ENCODE measurements at places on chromosomes 2 and 18. TPM values are rescaled to one million over a fixed set of nuclear protein-coding genes. Genes with fewer than 3 reads are reported as not detected.

GRCh38 chr2:186584053-186584452, 5.8 kb upstream of the ITGAV start:
- DNase-seq: no peak

- DNase-seq: no peak
Measured at GRCh38 chr2:175154661-175155082, 13.3 kb downstream of the ATF2 start.

DNA sequence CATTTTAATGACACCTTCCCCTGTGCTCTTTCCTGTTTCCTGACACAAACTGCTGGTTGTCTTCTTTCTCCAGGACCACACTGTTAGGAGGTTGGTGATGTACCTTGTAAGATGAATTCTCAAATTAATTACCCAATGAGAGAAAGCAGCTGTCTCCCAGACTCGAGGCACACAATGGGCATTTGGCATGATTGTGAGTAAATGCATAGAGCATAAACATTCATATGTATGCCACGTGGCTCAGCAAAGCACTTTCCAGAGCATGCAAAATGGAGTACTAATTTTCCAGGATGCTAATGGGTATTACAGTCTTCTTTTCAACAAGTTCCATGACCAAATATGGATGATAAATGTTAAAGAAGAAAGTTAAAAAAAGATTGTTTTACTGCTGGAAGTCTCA, 235.2 kb upstream of the KLHL29 start:
- no peak for DNase-seq

GRCh38 chr2:88932686-88933085, 241.2 kb downstream of the RPIA start:
- no peak for DNase-seq

- DNase-seq: no peak
Measured at GRCh38 chr2:175552902-175553301, 371.4 kb upstream of the ATP5MC3 start.

DNA sequence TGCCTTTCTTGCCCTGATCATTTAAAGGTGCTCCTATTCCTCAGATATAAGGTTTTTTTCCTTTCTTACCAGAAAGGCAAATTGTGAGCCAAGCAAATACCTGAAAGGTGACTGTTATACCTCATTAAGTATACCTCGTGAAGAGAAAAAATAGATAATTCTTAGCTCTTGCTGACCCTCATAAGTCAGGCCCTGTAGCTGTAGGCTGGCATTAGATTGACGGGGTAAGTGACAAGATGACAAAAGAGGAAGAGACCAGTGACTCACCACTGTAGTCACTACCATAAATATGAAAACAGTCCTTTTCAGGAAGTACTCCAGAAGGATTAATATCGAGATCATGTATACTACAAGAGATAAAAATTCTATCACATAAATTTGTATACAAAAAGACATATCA, 104.6 kb downstream of the PTPN4 start:
- no peak for DNase-seq

- no peak for DNase-seq
Measured at GRCh38 chr2:241809383-241810306, 652 bp downstream of the NEU4 start.

GRCh38 chr18:47758000-47758399, 172.5 kb downstream of the SMAD2 start:
- no peak for DNase-seq

DNA sequence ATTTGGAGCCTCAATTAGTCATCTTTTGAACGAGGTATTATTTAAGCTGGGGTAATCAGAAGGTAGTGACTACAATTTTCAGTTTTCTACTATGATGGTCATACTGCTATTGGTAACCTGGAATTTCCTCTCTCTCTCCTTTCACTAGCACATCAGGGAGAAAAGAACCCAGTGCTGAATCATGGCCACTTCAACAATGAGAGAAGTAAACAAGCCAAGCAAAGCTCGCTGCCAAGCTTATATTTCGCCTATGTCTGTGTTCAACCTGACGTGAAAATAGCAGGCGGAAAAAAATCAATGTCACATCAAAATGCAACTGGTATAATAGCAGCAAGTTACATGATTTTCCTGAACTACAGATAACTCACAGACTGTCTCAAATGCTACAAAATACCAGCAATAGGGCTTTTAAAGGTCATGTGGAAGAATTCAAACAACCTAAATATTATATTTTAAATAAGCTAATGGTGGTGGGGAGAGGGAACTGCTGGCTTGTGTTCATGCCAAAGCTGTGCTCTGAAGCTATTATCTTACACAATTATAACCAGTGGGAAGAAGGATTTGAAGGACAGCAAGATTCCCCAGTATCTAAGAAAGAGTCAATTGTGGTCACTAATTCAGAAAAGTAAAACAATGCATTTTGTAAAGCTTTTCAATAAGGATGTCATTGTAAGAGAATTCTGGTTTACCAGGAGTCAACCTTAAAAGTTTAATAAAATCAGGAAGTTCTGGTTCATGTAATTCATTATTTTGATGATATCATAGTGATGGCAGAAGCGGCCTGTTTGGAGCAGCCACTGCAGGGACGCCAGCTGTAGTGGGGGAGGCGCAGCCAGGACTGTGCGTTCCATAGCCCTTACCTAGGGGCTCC, 38.0 kb downstream of the RNF152 start:
- no peak for DNase-seq

DNA sequence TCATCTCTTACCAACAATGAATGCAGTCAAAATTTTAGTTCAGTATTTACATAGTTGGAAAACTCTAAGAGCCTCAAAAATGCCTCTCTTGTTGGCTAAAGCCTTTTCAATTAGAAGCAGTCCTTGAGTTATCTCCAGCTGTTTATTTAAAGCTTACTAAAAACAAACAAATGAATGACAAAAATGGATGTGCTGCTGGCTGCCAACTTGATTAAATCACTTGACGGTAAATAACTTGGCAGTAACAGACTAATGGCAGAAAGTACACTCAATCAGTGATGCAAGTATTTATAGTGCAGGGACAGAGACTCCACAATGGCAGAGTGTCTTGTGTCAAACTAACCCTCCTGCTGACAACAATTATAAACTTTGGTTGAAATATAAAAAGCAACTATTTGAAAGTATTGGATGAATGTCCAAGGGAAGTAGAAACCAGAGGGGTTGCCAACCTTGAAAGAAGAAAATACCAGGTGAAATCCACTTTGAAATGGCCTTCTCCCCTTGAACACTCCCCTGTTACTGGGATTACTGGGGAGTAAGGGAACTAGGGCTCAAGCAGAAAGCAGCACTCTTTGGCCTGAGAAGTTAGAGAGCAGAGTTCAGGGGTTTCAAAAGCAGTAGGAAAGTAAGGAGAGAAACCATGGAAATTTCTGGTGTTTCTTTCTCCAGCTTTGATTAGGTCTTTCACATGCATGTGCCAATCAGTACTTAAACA, 245.2 kb upstream of the SPHKAP start:
- no peak for DNase-seq

DNA sequence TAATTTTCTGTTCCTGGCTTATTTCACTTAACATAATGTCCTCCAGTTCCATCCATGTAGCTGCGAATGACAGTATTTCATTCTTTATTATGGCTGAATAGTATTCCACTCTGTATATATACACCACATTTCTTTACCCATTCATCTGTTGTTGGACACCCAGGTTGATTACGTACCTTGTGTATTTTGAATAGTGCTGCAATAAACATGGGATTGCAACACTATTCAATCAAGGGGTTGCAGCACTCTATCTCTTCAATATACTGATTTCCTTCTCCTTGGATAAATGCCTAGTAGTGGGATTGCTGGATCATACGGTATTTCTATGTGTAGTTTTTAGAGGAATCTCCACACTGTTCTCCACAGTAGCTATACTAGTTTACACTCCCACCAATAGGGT, 61.3 kb downstream of the THADA start:
- no peak for DNase-seq

- DNase-seq: no peak
Measured at GRCh38 chr2:180033993-180034894, 27.1 kb upstream of the CWC22 start.

DNA sequence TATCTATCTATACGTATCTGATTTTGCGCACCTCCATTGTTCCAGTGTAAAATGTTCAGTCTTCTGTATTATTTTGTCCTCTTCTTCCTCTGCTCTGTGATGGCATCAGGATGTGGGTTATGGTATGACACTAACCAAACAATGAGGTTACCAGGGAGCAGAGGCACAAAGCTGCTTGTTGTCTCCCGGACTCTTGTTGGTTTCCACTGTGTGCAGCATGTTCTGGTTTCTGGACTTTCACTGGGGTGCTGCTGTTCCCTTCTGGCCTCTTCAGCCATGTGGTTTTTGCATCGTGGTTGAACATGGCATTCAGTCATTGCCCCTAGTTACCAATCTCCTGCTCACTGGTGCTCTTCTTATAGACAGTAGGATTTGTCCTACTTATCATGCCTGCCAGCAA, 665.9 kb downstream of the CBLN2 start:
- DNase-seq: no peak

- no peak for DNase-seq
Measured at GRCh38 chr2:218125626-218126080, at the start of gene CXCR2. CXCR2 (plus strand) TSS chr2:218126028; CDS start chr2:218134802, 8,774 bp downstream.

- no peak for DNase-seq
Measured at GRCh38 chr2:714005-714741, 37.0 kb upstream of the TMEM18 start.

DNA sequence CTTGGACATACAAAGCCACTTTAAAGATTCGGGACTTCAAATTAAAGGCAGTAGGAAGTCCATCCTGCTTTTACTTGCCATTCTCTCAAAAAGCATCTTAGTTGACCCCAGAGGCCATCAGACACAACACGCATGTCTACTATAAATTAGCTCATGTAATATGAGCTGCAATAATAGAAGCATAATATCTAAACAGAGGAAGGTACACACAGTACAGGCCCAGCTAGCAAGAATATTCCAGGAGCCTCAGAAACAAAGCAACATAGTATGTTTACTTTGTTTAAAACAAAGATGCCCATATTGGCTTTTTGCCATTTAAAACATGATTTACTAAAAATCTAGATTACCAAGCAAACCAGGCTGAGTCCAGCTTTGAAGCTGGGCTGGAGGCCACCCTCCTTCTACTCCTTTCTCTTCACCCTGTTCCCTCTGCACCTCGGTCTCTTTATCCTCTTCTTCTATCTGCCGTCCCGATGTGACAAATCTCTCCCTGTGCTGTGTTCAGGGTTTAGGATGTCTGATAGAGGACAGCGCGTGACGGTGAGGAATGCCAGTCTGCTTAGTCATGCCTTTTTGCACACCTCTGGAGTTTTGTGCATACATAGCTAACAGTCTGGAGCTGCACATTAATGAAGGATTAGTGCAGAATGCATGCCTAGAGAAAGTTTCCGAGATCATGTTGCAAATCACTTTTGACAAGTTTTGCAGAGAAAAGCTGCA, 28.2 kb downstream of the DTNA start:
- DNase-seq: peak; percentile 15

- DNase-seq: no peak
Measured at GRCh38 chr2:52144590-52144989, 1112.7 kb upstream of the NRXN1 start.

DNA sequence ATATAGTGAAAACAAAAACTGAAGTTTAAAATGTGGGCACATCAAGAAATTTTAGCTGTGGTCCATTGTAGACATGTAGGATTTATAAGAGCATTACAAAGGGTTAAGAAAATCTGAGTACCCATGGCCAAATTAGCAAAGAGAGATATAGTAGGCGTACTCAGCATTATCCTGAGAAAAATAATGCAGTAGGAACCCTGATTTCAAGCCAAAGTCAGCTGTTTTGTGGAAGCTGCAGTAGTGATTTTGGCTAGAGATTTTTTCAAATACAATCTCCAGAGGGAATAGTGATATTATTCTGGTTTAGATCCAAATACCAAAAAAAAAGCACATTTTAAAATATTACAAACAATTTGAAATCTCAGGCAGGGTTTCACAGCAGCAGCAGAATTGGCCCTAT, 450.9 kb downstream of the FBXO15 start:
- DNase-seq: no peak

- no peak for DNase-seq
Measured at GRCh38 chr18:35089382-35089781, 48.2 kb downstream of the MAPRE2 start.

GRCh38 chr18:25826823-25827222, 263.6 kb downstream of the SS18 start:
- no peak for DNase-seq

- DNase-seq: no peak
Measured at GRCh38 chr18:13366962-13367892, 148.7 kb downstream of the LDLRAD4 start.

DNA sequence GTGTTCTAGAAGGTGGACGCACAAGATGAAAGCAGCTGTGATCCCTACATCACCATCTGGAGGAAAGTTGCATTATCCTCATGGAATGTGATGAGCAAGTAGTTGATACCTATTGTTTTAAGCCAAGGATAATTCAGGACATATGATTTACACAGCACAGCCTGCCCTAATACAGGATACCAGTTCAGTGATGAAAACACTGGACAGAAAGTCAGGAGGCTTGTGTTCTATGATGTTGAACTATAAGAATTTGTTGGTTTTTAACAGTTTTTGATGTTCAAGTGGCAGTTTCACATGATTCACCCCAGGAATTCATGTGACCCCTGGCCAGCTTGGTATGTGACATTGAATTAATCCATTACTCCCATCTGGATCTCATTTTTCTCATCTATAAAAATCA, 6.2 kb upstream of the CHST10 start:
- no peak for DNase-seq

GRCh38 chr2:184877909-184878308, 279.6 kb downstream of the ZNF804A start:
- DNase-seq: no peak

- DNase-seq: no peak
Measured at GRCh38 chr2:73386894-73387636, 1.4 kb downstream of the ALMS1 start.

- no peak for DNase-seq
Measured at GRCh38 chr2:207902821-207903220, 122.5 kb downstream of the PLEKHM3 start.

GRCh38 chr2:86066007-86066578, 39.6 kb downstream of the POLR1A start:
- no peak for DNase-seq

- no peak for DNase-seq
Measured at GRCh38 chr2:51213826-51214225, 181.9 kb upstream of the NRXN1 start.

DNA sequence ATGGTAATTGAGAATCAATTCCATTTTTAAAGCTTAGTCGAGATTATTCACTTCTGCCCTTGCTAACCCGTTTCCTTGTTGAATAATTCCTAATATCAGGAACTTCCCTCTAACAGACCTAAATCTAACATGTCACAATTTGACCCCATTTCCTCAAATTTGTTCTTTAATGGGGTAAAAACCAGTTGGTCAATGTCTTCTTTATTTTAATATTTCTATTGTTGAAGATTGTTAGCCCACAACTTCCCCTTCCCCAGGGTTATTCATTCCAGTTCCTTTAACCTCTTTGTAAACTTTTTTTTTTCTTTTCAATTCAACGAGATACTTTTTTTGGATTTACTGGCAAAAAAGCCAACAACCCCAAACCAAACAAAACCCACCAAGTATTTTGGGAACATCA, 7.3 kb downstream of the TNFRSF11A start:
- no peak for DNase-seq

- DNase-seq: no peak
Measured at GRCh38 chr2:54523324-54523959, 67.3 kb downstream of the SPTBN1 start.

The LRRC30 gene
- not detected for total RNA-seq

The RESP18 gene
- total RNA-seq: not detected

The MAP4K4 gene
- 165 TPM for total RNA-seq

The ANKRD29 gene
- total RNA-seq: 1.2 TPM

The MBP gene
- total RNA-seq: 5.8 TPM

The GAREM2 gene
- 7.0 TPM for total RNA-seq

The DNAJC5G gene
- total RNA-seq: not detected

The CFC1 gene
- not detected for total RNA-seq

The GCKR gene
- 0.16 TPM for total RNA-seq

The TMEM163 gene
- total RNA-seq: 14.3 TPM

The SP9 gene
- total RNA-seq: 7.0 TPM

The ZBTB14 gene
- 36.8 TPM for total RNA-seq

Data from occipital lobe (tissue), 3 donors.